NCI-H1092 (cell line): ENCODE measurements at places on chromosomes 7 and 10.
A peak's percentile ranks its signal among the peaks of the same experiment; 100 is the strongest.

GRCh38 chr7:45585628-45586027 is 11.5 kb downstream of the ADCY1 start:
- DNase-seq: no peak

DNA sequence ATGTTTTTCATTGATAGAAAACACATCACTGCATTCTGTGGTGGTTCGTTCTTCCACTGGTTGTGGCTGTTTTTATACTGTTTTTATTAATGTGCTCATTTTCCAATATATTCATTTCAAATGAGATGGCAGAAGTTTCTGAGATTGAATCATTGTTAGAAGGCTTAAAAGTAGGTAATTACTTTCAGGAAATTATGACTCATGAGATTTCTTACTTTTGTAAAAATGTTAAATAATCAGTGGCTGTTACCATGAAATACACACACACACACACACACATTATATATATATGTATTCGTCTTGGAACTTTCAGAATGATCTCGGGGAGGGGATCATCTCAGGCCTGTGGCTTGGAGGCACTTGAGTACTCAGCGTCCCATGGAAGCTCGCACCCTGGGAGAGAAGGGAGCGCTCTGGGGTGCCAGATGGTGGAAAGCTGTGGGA is 66.1 kb downstream of the ZMYND11 start:
- no peak for DNase-seq

DNA sequence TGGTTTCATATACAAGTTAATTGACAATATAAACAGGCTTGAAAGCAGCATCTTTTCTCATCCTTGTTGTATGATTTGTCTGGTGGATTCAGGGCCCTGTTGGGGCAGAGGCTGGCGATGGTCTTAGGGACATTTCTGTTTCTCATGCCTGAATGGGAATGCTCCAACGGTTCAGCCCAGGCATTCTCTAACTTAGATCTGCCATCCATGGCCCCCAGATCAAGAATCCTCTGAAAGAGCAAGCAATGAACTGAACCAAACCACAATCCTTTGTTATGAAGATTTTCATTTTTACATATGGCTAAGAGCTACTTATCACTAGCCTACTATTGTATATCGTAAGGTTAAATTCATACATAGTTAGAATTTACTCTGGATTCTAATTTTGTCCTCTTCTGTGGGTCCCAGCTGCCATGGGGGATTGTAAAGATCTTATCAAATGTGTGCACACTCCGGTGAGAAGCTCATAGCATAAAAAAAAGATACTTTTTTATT is 163.9 kb downstream of the COBL start:
- no peak for DNase-seq

GRCh38 chr7:18597754-18598153 is 102.2 kb downstream of the HDAC9 start:
- DNase-seq: no peak

DNA sequence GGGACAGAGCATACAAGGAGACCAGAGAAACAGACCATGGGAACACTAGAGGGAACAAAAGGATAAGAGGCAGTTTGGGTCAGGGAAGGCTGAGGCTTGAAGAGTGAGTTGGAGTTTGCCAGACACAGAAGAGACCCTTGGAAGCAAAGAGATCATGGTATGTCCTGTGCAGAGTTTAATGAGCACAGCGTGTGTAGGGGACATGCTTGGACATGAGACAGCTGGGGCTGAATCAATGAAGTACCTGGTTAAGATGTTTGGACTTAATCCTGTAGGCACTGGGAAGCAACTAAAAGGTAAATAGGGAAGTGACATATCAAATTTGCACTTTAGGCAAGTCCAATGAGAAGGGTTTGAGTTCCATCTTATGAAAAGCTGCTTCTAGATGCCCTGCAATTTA is 79.6 kb downstream of the KIAA1217 start:
- no peak for DNase-seq

- DNase-seq: no peak
Measured at GRCh38 chr10:26380815-26381214, 57.3 kb upstream of the APBB1IP start.

- DNase-seq: no peak
Measured at GRCh38 chr10:69715156-69715898, 85.3 kb downstream of the FAM241B start.

- peak; percentile 93 for DNase-seq
Measured at GRCh38 chr10:68871731-68872342, 29.3 kb upstream of the DDX50 start.

- peak; percentile 70 for DNase-seq
Measured at GRCh38 chr7:67343572-67343971, 346.9 kb downstream of the TYW1 start.

- DNase-seq: no peak
Measured at GRCh38 chr7:144384555-144385245, 18.8 kb downstream of the NOBOX start.

DNA sequence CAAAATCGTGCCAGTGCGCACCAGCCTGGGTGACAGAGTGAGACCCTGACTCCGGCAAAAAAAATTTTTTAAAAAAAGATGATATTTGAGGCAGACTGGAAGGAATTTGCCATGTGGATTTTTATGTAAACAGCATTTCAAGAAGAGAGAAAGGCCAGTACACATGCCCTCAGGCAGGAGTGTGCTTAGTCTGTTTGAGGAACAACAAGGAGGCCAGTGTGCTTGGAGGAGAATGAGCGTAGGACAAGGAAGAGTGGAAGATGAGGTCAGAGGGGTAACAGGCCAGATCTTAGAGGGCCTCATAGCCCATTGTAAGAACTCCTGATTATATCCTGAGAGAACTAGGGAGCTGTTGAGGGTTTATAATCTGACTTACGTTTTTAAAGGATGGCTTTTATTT is 17.2 kb upstream of the STRIP2 start:
- DNase-seq: no peak

DNA sequence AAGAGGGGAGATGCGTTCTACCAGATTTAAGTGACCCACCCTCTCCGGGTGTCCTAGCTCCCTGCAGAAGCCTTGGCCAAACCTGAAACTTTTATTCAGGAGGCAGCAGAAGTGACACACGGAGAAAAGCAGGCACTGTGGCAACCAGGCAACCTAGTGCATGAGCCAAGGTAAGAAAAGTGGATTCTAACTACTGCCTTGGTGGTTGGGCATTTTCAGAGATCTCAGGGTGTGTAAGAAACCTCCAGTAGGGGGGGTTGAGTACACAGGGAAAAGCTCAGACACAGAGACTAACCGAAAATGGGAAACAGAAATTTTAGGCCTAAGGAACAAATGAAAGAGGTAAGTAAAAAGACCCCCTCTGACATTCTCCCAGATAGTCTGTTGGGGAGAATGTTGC is 645.7 kb downstream of the ANKRD7 start:
- DNase-seq: no peak

- DNase-seq: peak; percentile 65
Measured at GRCh38 chr7:74657692-74658177, at the start of gene GTF2I. Gene GTF2I (plus strand): TSS chr7:74657718. CDS start chr7:74689129, 31,411 bp downstream.

DNA sequence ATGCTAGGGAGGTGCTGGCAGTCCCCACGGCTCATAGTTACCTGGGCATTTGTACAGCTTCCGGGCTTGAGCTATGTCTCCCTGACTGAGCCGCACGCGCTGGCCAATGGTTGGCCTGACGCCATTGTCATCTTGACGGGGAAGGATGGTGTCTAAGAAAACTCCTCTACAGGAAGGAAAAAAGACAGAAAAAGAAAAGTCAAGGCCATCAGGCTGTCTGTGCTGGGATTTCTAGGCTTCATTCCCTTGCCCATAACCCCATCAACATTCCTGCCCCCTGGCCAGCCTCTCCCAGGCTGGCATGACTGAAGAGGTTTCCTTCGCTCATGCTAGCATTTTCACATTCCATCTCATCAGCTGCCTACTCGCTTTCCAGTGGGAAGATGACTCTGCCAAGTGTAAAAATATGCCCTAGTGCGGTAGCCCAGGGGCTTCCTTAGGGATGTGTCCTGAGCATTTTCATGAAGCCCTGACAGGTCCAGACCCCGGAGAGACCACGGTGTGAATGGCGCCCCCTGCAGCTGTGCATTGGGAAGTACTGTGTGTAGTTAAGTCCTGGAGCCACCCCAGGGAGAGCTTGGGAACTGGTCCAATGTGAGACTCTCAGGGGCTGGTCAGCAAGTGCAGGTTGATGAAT is 54.5 kb upstream of the OPALIN start:
- DNase-seq: no peak

DNA sequence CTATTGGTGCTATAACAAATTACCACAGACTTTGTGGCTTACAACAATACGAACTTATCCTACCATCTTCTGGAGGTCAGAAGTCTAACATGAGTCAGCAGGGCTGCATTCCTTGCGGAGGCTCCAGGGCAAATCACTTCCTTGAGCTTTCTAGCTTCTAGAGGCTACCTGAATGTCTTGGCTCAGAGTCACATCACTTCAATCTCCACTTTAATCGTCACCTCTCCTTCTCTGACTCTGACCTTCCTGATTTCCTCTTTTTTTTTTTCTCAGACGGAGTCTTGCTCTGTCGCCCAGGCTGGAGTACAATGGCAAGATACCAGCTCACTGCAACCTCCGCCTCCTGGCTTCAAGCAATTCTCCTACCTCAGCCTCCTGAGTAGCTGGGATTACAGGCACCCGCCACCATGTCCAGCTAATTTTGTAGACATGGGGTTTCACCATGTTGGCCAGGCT is 44.6 kb upstream of the ANAPC16 start:
- no peak for DNase-seq

- DNase-seq: no peak
Measured at GRCh38 chr7:128737867-128738385, 1.2 kb upstream of the CALU start.

- DNase-seq: no peak
Measured at GRCh38 chr10:75611172-75611992, 180.0 kb downstream of the LRMDA start.

- DNase-seq: no peak
Measured at GRCh38 chr7:116582806-116583444, 58.1 kb downstream of the CAV1 start.

DNA sequence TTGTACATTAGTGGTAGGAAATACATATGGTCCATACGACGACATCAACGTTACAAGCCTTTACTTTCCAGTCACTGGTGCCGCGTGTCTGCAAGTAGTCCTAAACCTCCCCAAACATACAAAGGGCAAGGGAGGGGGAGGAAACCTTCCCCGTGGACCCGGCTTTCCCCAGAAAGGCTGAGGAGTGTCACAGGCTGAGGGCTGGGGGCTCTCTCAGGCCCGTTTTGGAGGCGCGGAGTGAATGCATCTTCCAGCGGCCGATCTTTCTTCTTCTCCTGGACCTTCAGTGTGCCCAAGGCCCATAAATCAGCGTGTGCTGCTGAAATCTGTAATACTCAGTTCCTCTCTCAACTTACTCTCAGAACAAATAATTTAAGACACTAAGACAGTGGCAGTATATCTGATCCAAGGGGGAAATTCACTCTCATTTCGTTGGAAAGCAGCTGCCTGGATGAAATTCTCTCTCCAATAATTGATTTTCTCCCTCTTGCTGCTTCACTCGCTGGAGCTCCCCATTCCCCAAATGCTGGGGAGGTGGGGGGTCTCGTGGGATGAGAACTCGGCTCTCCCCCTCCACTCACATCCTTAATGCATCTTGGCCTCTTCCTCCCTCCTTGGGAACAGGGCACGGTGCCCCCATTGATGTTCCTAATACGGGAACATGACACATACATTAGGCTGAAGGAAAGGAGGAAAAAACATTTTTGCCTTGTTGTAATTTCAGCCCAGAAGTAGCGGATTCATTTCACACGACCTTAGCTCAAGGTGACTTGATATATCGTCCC is 126.1 kb downstream of the ADARB2 start:
- DNase-seq: no peak

GRCh38 chr7:71558806-71559613 is 427.1 kb downstream of the GALNT17 start:
- DNase-seq: no peak

- DNase-seq: peak; percentile 72
Measured at GRCh38 chr7:108181073-108181985, 51.2 kb upstream of the LAMB4 start.

DNA sequence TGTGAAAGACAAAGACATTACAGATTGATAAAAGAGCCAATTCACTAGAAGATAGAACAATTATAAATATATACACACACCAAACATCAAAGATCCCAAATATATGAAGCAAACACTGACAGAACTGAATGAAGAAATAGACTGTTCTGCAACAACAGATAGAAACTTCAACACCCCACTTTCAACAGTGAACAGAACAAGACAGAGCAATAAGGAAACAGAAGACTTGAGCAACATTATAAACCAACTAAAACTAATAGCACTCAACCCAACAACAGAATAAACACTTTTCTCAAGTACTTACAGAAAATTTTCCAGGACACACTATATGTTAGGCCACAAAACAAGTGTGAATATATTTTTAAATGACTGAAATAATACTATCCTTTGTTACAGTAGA is 10.9 kb downstream of the CDCA7L start:
- DNase-seq: no peak

DNA sequence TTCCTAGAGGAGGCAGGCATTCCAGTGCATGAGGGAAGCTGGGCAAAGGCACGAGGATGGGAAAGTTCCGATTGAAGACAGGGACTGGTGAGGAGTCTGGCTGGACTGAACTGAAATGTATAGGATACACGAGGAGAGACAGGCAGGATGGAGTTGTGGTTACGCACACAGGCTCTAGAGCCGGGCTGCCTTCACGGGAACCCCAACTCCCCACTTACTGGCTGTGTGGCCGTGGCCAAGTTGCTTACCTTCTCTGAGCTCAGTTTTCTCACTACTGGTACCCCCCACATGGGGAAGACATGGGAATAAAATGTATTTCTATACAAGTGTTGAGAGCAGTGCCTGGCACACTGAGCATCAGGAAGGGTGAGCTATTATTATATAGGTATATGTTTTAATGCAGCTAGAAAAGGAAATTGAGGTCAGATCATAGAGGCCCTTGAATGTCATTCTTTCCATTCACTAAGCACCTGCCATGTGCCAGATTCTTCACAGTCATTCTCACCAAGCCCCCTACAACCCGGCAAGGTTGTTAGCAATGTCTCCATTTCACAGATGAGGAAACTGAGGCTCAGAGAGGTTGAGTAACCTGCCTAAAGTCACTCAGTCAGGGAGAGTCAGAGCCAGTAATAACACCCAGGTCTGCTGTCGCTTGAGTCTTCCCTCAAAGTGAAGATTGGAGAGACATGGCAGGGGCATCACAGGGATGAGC is 9.7 kb downstream of the CHST3 start:
- no peak for DNase-seq

DNA sequence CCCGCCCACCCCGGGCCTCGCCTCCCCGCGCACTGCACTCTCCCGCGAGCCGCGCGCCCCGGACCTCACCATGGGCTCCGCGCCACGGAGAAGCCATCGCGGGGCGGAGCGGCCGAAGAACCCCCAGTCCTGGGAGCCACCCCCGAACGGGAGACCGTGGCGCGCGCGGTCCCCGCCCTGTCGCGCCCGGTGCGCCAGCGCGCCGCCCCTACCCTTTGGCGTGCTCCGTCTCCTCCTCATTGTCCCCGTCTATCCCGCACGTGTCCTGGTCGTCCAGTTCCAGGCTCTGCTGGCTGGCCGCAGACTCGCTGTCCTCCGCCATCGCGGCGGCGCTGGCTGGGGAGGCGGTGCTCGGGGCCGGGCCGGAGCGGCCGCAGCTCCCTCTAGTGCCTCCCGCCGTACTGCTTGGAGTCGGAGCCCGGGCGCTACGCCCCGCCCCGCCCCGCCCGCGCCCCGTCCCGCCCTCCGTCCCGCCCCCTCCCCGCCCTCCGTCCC is at the start of gene NMT2:
Gene NMT2 (minus strand): TSS at position 403 of the 495 bp plus-strand sequence. CDS start 81 bp downstream, at position 322.
- peak; percentile 70 for DNase-seq

- no peak for DNase-seq
Measured at GRCh38 chr10:68315582-68315981, 16.3 kb upstream of the HNRNPH3 start.
